ENCODE measurements at places on chromosomes 13 and 19. TPM values are rescaled to one million over a fixed set of nuclear protein-coding genes. Genes with fewer than 3 reads are reported as not detected.

DNA sequence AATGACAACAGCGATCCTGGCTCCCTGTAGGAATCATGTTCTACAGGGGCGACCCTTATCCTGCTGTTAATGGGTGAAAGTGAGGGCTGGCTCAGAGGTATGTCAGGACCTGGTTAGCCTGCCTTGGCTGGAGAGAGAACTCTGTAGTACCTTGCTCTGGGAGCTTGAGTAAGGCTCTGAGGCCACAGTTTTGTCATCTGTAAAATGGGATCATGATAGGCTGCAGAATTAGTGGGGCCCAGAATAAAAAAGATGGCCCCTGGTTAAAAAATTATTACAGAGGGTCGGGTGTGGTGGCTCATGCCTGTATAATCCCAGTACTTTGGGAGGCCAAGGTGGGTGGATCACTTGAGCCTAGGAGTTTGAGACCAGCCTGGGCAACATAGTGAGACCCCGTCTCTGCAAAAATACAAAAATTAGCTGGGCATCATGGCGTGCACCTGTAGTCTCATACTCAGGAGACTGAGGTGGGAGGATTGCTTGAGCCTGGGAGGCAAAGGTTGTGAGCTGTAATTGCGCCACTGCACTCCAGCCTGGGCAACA is 10.5 kb upstream of the SAMD1 start:
- peaks cover 2% of the 10 kb centered on the region for H3K36me3 ChIP-seq
- H3K27me3 ChIP-seq: no peaks in the 10 kb centered on the region
- H3K4me3 ChIP-seq: no peak overlapping the region
- no peak for DNase-seq

DNA sequence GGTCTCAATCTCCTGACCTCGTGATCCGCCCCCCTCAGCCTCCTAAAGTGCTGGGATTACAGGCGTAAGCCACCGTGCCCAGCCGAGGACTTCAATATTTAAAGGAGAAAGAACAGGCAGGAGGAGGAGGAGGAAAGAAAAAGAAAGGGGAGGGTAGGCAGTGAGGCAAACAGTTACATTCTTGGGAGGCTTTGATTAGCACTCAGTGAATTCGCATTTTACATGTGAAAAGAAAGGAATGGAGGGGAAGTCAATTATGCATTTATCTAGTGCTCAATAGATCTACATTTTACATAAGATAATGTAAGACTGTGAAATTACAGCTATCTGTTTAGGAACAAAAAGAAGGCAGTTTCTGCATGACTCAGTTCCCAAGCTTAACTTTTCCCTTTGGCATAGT is 30.9 kb upstream of the CXCL17 start:
- H3K4me1 ChIP-seq: peaks cover 23% of the 10 kb centered on the region
- no peaks in the 10 kb centered on the region for H3K27me3 ChIP-seq
- H3K4me3 ChIP-seq: peak overlapping the region; percentile 6
- H3K36me3 ChIP-seq: peaks cover under 1% of the 10 kb centered on the region
- DNase-seq: peak; percentile 60
- peak overlapping the region; percentile 81 for H3K27ac ChIP-seq

DNA sequence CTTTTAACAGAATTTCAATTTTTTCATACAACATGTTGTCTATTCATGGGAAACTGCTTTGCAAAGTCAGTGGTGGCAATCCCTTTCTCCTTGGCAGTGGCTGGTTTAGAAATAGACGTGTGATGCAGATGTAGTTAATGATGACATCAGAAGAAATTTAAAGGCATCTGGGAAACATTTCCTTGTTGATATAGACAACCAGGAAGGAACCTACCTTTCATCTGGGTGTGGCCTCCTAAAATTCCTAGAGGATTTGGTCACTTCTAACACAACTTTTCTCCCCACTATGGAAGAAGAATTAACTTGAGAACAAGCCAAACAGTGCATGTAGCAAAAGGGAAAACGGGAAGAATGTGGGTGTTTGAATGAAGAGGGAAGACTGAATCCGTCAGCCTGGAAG is 102.8 kb downstream of the EFNB2 start:
- no peak overlapping the region for H3K27ac ChIP-seq
- H3K4me3 ChIP-seq: no peak overlapping the region
- DNase-seq: no peak
- H3K4me1 ChIP-seq: no peaks in the 10 kb centered on the region

The C19orf81 gene
- 11.0 TPM for total RNA-seq
